ENCODE measurements at places on chromosomes 4 and X.

DNA sequence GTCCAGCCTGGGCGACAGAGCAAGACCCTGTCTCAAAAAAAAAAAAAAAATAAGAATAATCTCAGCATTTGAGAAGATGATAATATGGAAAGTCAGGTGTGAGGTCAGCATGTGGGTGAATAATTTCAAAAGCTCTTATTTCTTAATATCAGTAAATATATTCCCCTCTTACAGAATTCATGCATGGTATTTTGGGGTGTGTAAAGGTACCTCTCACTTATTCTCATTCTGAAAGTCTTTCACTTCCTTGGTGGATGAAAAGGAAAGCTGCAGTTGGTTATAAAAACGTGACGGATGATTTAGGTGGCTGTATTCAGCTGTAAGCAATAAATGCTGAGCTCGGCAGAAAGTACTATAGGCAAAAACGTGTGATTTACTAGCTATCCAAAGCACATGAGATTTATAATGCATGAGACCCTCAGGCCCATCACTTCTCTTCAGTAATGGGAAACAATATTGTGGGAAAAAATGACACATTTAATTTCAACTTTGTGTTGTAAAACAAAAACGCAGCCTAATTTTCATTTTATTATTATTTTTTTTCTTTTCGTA lies 353.2 kb upstream of the MAGEB2 start:
- no peak for DNase-seq

- DNase-seq = no peak
Observed at GRCh38 chr4:153579872-153580271, 104.2 kb upstream of the TLR2 start.

DNA sequence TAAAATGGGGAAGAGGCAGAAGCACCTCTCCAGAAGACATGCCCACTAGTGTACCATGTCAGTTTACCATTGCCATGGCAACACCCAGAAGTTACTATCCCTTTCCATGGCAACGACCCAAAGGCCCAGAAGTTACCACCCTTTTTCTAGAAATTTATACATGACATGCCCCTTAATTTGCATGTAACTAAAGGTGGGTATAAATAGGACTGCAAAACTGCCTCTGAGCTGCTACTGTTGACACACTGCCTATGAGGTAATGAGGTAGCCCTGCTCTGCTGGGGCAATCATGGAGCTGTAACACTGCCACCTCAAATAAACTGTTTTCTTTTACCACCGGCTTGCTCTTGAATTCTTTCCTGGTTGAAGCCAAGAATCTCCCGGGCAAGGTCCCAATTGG lies 13.9 kb upstream of the BEX4 start:
- no peak for DNase-seq

GRCh38 chr4:142408003-142408441 lies 438.1 kb downstream of the INPP4B start:
- no peak for DNase-seq

- no peak for DNase-seq
Observed at GRCh38 chrX:153645921-153646488, 998 bp upstream of the DUSP9 start.

DNA sequence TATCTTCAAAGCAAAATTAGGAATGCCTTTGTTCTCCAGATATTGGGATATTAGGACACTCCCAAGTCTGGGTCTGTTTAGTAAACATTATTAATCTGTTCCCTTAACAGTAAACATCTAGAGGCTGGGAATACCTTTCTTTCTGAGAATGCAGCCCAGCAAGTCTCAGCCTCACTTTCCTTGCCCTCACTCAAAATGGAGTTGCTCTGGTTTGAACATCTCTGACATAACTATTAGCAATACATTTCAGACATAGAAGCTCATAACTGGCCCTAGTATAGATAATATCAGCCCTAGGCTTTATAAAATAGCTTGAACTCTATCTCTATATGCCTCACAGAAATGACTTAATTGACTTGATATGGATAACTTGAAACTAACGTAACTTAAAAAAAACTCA lies 299.8 kb downstream of the SPATA18 start:
- DNase-seq = no peak

DNA sequence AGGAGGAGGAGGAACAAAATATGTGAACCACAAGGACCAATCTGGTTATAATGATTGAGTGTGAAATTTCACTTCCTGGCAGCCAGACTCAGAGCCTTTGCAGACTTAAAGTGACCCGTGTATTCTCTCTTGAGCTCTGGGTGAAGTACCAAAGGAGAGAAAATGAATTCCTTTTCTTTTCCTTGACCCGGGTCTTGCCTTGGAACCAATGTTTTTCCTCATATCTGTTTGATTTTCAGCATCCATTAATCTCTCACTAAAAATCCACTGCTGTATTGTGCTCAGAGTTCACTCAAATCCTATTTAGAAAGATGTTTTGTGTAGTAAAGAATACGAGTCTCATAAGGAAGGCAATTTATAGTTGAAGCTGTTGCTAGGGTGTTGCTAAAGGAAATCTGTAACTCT lies 78.3 kb upstream of the C1QTNF7 start:
- DNase-seq = no peak

DNA sequence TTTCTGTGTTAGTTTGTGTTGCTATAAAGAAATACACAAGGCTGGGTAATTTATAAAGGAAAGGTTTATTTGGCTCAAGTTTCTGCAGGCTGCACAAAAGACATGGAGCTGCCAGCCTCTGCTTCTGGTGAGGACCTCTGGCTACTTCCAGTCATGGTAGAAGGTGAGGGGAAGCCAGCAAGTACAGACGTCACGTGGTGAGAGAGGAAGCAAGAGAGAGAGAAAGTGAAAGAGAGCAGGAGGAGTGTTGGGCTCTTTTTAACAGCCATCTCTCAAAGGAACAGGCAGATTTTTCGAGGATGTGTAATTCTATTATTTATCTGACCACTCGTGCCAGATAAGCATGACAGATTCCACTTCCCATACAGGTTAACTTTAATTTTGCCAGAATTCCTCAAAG lies 1199.1 kb downstream of the ADGRL3 start:
- DNase-seq = no peak

- DNase-seq = no peak
Observed at GRCh38 chrX:26783512-26784225, 567.7 kb downstream of the MAGEB5 start.

DNA sequence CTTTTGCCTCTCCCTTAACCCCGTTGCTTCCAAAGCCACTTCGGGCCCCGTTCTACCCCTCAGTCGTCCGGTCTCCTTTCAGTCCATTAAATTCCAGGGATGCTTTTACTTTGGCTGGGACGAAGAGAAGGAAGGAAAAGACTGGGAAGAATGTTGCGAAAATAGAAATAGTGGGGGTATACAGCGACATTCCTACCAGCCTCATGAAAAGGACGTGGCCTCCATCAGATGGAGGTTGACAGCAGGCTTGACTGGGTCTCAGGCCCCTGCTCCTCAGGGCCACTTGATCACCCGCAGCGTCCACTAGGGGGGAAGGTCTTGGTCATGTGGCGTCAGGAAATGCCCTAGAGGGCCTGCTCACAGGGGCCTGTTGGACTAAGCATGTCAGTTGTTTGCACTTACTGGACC lies 657 bp upstream of the ANKRD50 start:
- DNase-seq = no peak

- DNase-seq = no peak
Observed at GRCh38 chrX:143429811-143430210, 87.5 kb downstream of the SPANXN3 start.

DNA sequence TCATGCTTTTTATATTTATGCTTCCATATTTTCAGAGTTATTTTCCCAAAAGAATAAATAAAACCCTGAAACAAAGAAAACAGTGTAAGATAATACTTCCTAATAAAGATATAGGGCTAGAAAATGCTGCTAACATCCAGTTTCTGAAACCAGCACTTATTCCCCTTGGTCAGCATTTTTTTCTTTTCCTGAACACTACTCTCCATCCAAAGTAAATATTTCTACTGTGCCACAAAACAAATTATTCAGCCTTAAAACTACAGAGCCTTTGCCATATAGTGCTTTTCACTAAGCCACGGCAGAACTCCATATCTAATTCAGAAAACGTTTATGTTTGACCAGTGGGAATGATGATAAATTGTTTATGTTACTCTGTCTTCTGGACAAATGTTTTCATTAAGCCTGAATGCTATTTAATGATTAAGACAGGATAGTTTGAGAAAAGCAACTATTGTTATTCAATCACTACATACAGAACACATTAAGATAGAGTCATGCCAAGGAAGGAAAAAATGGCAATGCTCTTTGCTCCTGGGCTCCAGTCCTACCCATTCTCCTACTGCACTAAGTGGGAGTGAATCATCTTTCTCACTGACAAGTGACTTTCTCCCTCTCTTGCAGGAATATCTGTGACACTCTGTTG lies 723.9 kb downstream of the FAT4 start:
- no peak for DNase-seq

DNA sequence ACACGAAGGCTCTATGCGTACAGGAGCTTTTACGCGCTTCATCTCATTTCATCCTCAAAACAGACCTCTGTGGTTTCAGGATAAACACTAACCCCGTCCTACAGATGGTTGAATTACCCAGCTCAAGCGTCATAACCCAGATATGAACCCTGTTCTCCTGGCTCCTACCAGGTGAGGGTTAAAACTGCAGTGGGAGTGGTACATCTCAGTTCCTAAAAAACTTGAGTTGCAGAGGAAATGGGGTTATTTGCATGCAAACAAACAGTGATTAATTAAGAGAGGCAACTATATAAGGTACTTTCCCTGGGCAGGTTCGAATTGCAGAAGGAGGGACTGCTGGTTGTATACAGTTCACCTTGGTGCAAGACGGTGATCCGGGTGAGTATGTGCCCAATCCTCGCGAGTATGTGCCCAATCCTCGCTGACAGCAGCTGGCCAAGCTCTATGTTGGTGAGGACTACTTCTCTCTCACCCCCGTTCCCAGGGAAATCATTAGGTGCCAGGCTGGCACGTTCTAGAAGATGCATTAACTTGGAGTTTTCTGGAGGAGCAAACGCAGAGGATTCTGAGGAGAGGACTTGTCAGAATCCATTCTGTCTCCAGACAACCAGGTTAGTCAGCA lies 72.6 kb downstream of the FHDC1 start:
- no peak for DNase-seq

DNA sequence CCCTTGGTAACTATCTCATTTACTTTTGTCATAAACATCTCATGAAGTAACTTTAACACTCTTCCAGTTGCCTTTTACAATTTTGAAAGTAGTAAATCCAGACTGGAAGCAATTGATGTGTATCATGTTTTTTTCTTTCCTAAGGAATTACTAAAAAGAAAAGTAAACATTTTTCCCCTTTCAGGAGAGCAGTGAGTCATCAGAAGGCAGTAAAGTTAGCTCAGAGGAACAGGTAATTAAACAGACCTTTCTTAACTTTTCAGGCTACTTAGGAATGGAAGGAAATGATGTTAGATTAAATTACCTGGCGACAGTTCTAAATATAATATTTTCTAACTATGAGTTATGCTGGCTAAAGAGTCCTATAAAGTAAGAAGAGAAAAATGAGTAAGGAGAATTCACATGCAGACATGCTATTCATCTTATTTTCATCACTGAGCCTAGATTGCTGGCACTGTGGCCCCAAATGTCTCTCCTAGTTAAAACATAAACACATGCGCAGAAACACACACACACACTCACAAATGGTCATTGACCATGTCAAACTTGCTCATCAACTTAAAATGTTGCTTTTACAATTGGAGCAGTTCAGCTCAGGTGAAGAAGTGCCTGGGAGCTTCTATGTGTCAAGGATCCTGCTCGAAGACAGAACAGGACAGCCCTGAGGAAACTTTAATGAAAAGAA lies 9.3 kb downstream of the DMP1 start:
- no peak for DNase-seq

DNA sequence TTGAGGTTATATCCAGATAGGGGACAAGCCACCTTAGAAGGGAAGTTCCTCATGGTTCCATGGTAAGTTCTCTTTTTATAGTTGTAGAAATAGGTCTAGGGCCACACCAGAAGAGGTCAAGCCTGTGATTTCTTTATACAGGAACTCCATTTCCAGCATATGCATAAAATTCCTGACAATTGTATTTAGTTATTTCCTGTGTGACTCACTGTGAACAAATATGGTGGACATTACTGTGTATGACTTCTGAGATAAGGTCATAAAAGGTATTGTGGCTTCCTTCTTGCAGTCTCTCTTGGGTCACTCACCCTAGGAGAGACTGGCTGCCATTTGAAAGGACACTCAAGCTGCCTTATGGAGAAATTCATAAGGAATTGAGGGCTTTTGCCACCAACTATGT lies 2.2 kb upstream of the C4orf36 start:
- DNase-seq = no peak

DNA sequence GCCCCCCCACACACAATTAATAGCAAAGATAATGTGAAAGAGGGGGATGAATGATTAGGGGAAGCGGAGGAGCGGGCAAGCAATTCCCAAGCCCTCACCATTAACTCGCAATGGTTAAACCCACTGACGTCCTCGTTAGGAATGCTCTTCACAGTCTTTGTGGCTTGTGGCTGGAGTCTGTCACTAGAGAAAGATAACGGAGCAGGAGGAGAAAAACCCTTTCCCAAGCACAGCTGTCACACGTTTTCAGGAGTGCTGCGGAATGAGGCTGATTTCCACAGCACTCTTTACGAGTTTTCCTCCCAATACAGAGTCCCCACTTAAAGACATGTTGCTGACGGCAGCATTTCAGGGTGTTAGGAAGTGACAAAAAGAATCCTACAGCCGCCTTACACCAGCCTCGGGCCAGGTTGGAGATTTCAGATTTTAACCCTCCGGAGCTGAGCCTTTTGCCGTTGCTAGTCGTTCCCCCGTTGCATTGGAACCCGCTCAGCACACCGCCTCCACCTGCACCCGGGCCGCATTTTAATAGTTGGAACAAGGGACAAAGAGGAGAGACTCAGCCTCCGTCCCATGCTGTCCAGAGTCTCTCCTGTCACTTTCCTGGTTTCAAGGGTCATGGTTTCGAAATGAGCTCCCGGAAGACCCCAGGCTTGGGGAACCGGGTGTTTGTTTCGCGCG lies 92.2 kb downstream of the GEMIN8 start:
- no peak for DNase-seq

DNA sequence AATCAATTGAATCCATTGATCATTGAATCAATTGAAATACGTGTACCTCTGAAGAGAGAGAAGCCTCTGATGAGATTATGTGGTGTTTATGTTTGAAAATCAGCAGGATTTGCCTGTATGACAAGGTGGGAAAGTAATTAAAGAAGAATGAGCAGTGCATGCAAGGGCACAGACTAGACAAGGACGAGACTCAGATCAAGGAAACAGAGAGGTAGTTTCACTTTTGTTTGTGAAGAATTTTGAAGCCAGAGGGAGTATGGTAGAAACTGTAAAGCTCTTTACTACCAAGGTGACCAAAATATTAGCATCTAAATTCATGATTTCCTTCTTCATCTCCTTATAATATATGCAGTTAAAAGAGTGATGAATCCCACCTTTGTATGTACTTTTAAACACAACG lies 1830.0 kb upstream of the IGFBP7 start:
- no peak for DNase-seq
